ENCODE measurements at places on chromosomes 3 and 15. TPM values are rescaled to one million over a fixed set of nuclear protein-coding genes. Genes with fewer than 3 reads are reported as not detected.

The CHCHD4 gene
- 9.6 TPM for total RNA-seq

The UCN2 gene
- total RNA-seq = not detected

The SEMA3B gene
- total RNA-seq = 56.8 TPM

The TGM4 gene
- not detected for total RNA-seq

The MME gene
- 9.1 TPM for total RNA-seq

The HGD gene
- total RNA-seq = 2.4 TPM

The NR2E3 gene
- total RNA-seq = 0.61 TPM

The ITPKA gene
- 1.7 TPM for total RNA-seq

The PARP14 gene
- total RNA-seq = 119 TPM

DNA sequence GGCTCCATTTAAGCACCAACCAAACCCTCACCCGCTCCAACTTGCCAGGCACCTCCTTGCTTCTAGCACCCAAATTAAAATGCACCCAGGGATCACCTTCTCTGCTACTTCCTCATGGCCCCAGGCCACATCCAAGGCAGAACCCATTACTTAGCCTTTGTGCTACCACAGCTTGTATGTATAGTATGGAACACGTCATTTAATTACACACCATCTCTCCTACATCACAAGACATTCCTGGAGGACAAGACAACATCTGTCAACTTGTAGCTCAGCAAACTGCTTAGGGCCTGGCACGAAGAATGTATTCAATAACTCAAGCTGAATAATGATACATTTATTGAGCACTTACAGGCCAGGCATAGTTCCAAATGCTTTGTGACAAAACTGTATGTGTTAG, 23.3 kb downstream of the ZDHHC3 start:
- peaks cover 16% of the 10 kb centered on the region for H3K36me3 ChIP-seq
- no peaks in the 10 kb centered on the region for H3K27me3 ChIP-seq
- no peak for DNase-seq
- no peak overlapping the region for H3K27ac ChIP-seq
- H3K4me1 ChIP-seq = peaks cover 6% of the 10 kb centered on the region
- no peak overlapping the region for H3K4me3 ChIP-seq

DNA sequence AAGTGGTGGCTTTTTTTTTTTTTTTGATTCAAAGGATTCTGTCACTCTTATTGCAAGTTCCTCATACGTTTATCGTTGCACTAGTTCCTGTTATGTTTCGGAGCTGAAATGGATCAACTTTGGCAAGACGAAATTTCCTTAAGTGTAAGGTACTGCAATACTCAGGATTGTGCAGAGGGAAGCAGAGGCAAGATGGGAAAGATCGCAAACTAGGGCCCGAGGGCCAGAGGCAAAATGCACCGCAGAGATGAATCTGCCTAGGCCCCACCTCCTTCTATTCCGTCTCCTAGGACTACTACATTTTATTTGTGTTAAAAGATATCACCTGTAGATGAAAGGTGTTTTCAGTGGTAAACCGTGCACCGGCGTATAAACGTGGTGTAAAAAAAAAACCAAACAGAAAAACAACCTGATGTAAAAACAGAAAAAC, 331 bp downstream of the RNU6-1 start:
- H3K4me1 ChIP-seq = peaks cover 14% of the 10 kb centered on the region
- peak overlapping the region; percentile 75 for H3K4me3 ChIP-seq
- peaks cover 18% of the 10 kb centered on the region for H3K27me3 ChIP-seq
- DNase-seq = no peak
- no peaks in the 10 kb centered on the region for H3K36me3 ChIP-seq

GRCh38 chr15:77840991-77841775, 208.5 kb upstream of the LINGO1 start:
- no peaks in the 10 kb centered on the region for H3K27me3 ChIP-seq
- DNase-seq = no peak
- H3K27ac ChIP-seq = no peak overlapping the region
- H3K4me1 ChIP-seq = no peaks in the 10 kb centered on the region

- DNase-seq = no peak
- no peaks in the 10 kb centered on the region for H3K36me3 ChIP-seq
- H3K4me3 ChIP-seq = no peak overlapping the region
- no peaks in the 10 kb centered on the region for H3K27me3 ChIP-seq
These were observed 38.5 kb upstream of the POLR2M start for GRCh38 chr15:57668016-57668415.

- peak; percentile 87 for DNase-seq
- H3K27me3 ChIP-seq = no peaks in the 10 kb centered on the region
- peaks cover 70% of the 10 kb centered on the region for H3K4me1 ChIP-seq
These were observed 44.0 kb downstream of the SMAD3 start for GRCh38 chr15:67109141-67110034.

DNA sequence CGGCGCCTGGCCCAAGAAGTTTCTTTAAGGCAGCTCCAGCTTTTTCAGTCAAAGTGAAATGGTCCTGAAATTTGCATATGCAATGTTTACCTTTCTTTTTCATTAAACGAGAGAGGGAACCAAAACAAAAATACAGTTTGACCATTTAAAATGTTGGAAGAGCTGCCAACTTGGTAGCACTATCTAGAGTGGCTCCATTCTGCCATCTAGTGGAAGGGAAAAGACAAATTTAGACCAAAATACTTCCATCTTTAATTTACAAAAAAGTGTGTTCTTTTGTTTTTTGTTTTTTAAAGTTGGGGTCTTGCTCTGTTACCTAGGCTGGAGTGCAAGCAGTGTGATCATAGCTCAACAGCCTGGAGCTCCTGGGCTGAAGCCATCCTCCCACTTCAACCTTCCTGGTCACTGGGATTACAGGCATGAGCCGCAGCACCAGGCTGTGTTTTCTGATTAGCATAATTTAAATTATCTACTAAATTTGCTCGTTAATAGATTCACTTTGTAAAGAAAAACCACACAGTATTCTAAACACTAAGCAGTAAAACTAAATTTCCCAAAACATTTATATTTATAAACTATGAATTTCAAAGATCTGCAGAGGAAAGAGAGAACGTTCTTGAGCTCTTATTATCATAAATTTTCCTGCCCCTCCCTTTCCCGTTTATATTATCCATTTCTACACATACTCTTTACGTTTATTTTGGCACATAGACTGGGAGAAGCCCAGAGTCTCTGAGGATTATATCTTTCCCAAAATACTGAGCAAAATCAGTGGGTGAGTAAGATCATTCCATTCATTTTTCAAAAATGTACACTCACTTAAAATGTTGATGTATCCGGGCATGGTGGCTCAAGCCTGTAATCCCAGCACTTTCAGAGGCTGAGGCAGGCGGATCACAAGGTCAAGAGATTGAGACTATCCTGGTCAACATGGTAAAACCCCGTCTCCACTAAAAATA, 15.4 kb upstream of the RFC4 start:
- H3K27ac ChIP-seq = no peak overlapping the region
- H3K4me1 ChIP-seq = no peaks in the 10 kb centered on the region
- H3K4me3 ChIP-seq = no peak overlapping the region
- H3K36me3 ChIP-seq = no peaks in the 10 kb centered on the region
- H3K27me3 ChIP-seq = peaks cover 26% of the 10 kb centered on the region
- no peak for DNase-seq

DNA sequence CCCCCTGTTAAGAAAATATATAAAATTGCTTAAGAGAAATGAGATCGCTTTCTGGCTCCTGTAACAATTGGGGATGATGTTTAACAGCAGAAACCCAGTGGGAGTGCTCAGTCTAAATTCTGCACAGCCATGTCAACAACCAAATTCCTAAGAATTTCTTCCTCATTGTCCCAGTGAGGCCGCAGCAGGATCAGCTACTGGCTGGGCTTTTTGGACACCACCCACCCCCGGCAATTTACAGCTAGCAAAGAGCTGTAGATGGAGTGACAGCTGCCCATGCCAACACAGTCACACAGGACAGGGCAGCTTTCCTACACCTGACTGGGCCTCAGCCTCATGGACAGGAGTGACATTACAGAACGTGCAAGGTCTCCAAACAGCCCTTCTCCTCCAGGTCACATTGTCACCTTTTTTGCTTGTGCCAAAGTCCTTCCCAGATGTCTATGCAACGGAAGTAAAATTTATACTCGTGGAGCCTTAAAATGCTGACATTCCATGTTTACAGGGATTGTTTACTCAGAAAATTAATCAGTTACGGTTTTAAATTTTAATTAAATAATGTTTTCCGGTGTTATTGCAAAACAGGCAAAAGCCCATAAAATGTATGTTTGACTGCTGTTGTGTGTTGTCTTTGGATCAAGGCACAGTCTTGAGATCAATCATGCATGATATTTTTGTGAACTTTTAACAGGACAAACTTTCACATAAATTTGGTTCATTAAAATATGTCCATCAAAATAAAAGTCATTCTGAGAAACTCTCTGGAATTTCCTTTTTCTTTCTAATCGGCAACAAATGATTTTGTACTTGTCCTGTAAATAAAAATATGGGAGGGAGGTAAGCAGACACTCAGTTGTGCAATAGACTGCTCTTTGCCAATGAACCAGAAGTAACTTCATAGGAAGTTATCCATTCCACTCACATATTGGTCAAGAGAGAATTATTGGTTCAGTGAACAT, 943.2 kb downstream of the MCTP2 start:
- no peak overlapping the region for H3K27ac ChIP-seq
- no peak overlapping the region for H3K4me3 ChIP-seq
- no peaks in the 10 kb centered on the region for H3K36me3 ChIP-seq
- DNase-seq = no peak
- H3K27me3 ChIP-seq = no peaks in the 10 kb centered on the region

GRCh38 chr3:161489395-161489794, 7.2 kb upstream of the OTOL1 start:
- H3K4me3 ChIP-seq = no peak overlapping the region
- H3K27me3 ChIP-seq = no peaks in the 10 kb centered on the region
- no peak for DNase-seq
- H3K4me1 ChIP-seq = no peaks in the 10 kb centered on the region
- H3K27ac ChIP-seq = no peak overlapping the region

DNA sequence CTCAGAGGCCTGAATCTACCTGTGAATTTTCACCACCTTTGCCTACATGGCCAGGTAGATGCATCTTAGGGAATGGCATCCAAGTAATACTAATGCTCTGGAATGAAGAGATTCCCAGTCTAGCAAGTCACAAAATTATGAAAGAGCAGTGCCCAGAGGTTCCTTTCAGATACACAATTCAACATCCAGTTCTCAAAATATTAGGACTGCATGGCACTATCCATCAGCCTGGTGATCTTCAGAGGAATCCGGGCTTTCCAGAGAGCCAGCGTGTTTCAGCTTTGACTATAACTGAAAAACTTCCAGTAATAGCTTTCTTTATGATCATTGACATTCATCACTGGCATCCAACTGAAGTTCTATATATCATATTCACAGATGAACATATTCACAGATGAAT, 849.8 kb downstream of the AGBL1 start:
- no peak overlapping the region for H3K4me3 ChIP-seq
- H3K36me3 ChIP-seq = no peaks in the 10 kb centered on the region
- no peaks in the 10 kb centered on the region for H3K4me1 ChIP-seq
- DNase-seq = no peak

GRCh38 chr3:156035158-156035557, 85.2 kb upstream of the KCNAB1 start:
- no peaks in the 10 kb centered on the region for H3K36me3 ChIP-seq
- H3K27me3 ChIP-seq = no peaks in the 10 kb centered on the region
- no peaks in the 10 kb centered on the region for H3K4me1 ChIP-seq
- no peak overlapping the region for H3K27ac ChIP-seq

DNA sequence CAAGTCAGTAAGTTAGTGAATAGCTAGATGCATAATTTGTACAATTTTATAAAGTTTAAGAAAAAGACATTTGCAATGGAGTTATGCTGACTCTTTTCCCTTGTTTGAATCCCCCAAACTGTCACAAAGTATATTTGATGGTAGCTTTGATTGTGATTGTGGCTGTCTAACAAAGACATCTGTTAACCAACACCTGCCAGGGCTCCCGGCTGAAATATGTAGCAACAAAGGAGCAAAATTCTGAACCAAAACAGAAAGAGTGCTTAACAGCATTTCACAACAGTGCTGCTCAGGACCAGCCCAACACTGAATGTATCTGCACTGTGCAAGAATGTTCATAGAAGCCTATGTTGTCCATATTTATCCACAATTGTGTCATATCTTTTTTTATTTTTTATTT, 39.4 kb downstream of the LEO1 start:
- no peaks in the 10 kb centered on the region for H3K27me3 ChIP-seq
- DNase-seq = no peak
- no peak overlapping the region for H3K27ac ChIP-seq
- no peaks in the 10 kb centered on the region for H3K4me1 ChIP-seq

DNA sequence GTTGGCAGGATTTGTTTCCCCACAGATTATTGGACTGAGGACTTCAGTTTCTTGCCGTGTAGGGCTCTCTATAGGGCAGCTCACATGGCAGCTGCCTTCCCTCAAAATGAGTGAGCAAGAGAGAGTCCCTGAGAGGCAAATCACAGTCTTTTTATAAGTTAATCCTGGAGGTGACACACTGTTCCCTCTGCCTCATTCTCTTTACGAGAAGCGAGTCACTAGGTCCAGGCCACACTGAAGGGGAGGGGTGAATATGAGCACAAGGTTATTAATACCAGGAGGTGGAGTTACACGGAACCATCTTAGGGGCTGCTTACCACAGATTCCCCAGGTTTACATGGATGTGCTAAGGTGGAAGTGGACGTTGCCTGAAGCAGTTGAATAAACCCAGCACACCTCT, 77.0 kb downstream of the LPP start:
- no peak overlapping the region for H3K27ac ChIP-seq
- H3K4me3 ChIP-seq = no peak overlapping the region
- no peaks in the 10 kb centered on the region for H3K4me1 ChIP-seq

DNA sequence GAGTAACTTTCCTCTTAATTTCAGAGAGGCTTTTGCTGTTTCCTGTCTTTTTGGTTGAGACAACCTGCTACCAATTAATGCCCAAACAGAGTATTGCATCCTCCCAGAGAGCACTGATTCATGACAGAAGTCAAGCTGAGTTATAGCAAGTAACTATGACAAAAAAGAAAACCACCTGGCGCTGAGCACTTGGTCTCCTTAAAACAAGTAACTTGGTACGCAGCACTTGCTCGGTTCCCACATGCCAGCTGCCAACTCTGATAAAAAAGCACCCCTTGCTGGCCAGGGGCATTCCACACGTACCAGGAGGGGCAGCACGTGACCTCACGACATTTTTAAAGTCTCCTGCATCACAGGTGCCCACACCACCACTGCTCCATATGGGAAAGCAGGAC, 13.5 kb upstream of the MYO5C start:
- DNase-seq = no peak
- H3K4me1 ChIP-seq = no peaks in the 10 kb centered on the region
- no peak overlapping the region for H3K4me3 ChIP-seq
- H3K36me3 ChIP-seq = peaks cover 38% of the 10 kb centered on the region

DNA sequence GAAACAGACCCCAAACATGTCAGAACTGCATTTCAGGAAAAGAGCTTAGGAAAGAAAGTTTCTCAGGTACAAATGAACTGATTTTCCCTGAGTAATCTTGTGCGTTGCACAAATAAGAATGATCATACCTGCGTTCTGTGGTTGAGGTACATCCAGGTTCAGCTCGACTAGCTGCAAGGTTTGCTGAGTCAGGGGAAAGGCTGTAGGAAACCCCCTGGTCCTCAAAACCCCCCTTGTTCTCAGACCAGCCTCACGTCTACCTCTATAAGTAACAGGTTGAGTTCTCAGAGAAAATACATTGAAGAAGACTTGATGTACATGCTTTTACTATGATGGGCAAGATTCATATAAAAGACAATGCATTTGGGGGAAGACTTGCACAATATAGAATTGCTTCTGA, 137.7 kb upstream of the ICE2 start:
- no peaks in the 10 kb centered on the region for H3K27me3 ChIP-seq
- H3K27ac ChIP-seq = no peak overlapping the region
- DNase-seq = no peak
- H3K36me3 ChIP-seq = no peaks in the 10 kb centered on the region
